ENCODE measurements at places on chromosomes 5 and 9.

GRCh38 chr5:140245341-140245740 is 57.6 kb downstream of the PFDN1 start:
- no peak for DNase-seq

GRCh38 chr9:32928912-32929311 is 72.5 kb downstream of the APTX start:
- no peak for DNase-seq

DNA sequence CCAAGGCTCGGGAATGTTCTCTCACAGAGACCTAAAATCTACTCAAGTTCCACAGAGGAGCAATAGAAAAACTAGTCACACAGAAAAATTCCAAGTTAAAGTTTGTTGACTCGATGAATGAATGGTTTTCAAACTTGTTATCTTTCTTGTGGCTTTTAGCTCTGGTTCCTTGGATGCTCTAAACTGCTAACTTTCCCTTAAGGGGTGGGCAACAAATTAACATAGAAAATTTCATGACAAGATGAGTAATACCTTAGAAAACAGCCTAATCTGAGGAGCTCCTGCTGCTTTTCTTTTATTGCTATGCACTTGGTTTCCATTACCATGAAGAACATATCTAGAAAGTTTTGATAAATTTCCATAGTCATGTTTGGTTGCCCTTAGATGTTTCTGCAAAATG is 100.2 kb upstream of the CCDC112 start:
- DNase-seq = no peak

DNA sequence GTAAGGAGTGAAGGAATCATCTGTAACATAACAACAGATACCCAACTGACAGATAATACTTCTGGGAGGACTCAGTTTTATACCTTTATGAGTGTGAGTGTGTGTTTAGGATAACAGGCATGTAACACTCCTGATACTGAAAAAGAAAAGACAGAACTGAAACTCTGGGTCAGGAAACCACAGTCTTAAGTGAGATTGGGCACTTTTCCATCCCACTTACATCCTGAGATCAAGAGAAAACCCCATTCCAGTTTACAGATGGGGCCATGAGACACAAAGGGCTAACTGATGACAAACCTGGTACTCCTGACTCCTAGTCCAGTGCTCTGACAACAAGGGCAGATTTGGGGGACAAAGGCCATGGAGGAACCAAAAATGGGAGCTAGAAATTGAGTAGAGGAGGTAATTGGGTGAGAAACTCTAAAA is 18.0 kb downstream of the IL5 start:
- no peak for DNase-seq

- DNase-seq = no peak
Measured at GRCh38 chr9:113888336-113888735, 12.2 kb downstream of the ZNF618 start.

DNA sequence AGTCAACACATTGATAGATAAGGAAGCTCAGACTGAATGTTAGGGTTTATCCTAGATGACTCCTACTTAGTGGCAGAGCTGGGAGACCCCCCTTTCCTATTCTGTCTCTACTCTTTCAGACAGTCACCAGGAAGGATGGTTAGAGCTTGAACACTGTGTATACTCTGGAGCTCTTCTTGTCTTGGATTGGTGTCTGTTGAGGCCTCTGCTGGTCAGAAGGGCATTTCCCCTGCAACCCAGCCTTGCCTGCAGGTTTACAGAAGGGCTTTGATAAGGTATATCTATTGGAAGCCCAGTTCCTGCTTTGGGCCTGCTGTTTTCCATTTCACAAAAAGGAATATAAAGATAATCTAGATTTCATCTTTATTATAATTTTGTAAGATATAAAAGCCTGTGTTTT is 71.8 kb downstream of the KDM4C start:
- no peak for DNase-seq

DNA sequence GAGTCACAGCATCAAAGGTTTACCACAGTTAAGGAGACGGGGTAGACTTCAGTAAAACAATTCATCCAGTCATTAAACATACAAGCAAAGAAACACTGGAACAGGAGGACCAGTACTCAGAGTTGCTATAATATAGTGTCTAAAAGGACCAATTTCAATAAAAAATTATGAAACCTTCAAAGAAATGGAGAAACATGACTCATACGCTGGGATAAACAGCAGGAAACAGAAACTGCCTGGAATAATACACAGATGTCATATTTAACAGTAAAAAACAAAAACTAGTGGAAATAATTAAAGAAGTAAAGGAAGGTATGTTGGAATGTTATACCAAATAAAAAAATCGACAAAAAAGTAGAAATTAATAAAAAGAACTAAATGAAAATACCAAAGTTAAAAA is 1075.9 kb downstream of the NR2F1-AS1 start:
- DNase-seq = no peak

GRCh38 chr9:2928411-2928810 is 84.5 kb upstream of the PUM3 start:
- no peak for DNase-seq

GRCh38 chr9:136051453-136051836 is 43.6 kb downstream of the NACC2 start:
- DNase-seq = no peak

DNA sequence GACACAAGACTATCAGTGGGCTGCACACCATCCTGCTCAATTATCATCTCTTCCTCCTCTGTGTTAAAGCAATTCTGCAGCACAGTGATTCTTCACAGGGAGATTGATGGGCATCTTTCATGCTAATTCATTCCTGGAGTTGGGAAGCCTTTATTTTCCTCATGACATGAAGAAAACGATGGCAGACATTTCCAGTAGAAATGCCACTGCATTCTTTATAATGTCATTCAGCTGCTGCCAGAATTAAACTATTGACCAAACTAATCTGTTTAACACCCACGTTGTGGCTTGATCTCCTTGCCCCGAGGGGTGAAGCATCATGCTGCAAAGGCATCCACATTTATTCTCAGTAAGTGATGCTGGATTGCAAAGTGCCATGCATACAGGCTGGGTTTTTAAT is 273.0 kb downstream of the SPOCK1 start:
- no peak for DNase-seq

GRCh38 chr9:3775968-3776367 is 250.2 kb upstream of the RFX3 start:
- DNase-seq = no peak

DNA sequence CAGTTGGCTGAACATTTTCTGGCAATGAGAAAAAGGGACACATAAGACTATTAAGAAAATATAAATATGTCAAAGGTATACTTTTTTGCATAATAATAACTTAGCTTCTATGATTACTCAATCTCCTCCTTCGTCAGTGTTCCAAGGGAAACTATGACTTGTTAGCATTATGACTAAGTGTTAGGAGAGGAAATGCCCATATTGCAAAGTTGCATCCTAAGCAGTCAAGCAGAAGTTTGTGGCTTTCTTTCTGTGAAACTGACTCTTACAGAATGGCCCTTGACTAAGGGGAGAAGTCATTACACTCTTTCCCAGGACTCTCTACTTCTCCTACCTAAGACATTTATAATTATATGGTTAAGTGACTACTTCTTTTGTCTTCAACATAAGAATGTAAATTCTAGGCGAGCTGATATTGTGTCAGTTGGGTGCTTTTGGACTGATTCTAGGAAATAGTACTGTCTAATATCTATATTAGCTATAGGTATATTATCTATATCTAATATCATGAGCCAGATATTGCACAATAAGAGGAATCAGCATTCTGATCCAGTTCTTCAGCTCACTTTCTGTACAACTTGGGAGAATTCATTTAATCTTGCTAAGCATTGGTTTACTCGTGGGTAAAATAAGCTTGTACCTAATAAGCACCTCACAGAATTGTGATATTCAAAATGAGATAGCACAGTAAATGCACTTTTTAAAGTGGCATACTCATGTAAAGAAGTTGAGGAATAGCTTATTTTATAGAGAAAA is 16.4 kb upstream of the SPINK6 start:
- no peak for DNase-seq

GRCh38 chr9:127035423-127035822 is 87.0 kb downstream of the ANGPTL2 start:
- DNase-seq = no peak

DNA sequence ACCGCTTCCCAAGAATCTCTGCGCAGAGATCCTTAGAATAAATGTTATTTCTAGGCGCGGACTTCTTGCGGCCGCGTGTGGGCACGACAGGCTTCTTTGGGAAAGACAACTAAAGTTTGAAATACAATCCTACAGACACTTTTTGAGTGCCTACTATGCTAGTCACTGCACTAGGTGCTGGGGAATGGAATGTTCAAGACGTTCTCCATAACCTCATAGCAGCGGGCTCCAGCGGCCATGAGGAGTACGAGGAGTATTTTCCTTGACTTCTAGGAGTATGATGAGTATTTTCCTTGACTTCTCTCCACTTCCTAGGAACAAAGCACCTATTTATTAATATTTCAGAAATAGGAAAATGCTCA is 636 bp upstream of the PWWP2A start:
- no peak for DNase-seq

DNA sequence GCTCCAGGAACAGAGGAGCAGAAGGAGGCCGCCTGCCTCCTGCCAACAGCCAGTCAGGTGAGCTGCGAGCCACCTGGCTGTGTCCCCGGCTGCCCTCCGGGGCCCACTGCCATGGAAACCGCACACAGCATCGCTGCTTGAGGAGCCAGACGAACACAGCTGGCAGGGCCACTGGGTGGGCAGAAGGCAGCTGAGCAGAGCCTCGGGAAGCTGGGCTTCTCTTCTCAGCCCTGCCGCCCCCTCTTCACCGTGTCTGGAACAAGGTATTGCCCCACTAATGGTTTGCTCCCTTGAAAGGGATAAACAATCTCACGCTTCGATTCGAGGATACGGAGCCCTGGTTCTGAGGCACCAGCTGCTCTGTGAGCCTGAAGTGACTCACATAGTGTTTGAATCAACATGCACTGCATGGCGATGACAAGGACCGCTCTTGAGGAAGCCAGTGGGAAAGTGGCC is 63.7 kb upstream of the RUFY1 start:
- no peak for DNase-seq

DNA sequence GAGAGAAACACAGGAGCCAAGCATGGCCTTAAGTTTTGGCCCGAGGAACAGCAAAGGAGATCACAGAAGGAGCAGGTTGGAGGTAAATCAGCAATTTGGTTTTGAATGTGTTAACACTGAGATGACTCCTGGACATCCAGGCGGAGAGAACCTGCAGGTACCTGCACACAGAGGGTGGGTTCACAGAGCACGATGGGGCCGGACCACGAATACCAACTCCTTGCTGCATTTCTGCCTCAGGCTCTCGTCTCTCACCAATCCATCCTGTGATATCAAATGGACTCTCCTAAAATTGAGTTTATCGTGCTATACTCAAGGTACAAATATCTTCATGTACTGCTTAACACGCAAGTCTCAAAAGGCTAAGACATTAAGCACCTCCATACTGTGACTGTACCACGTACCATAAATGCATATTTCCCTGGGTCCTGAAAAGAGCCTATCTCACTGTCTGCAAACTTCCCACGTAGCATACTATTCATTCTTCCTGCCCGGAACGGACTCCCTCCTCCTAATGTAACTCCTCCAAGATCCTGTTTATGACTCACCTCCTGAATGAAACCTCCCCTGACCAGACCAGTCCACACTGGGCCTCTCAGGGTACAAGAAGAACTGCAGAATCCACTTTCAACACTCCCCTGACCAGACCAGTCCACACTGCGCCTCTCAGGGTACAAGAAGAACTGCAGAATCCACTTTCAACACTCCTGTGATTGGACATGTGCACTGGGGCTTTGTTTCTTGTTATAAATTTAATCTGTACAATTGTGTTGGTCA is 380.8 kb upstream of the RFX3 start:
- DNase-seq = no peak

- DNase-seq = no peak
Measured at GRCh38 chr5:139711906-139712224, 63.7 kb downstream of the CXXC5 start.

DNA sequence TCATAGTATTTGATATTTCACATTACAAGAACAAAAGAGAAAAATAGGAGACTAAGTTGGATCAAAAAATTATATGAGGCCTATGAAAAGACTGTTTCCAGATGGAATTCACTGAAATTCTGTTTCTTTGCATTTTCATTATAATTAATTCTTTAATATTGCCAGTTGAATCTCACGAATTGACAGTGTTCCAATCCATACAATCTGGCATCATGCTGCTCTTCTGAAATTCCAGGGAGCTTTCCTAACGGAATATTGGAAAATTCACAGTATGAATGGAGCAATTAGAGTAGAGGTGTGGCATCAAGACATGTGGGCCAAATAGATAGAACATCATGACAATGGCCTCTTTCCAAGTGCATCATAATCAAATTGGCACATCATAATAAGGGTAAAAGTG is 1178.9 kb upstream of the WWC1 start:
- no peak for DNase-seq

DNA sequence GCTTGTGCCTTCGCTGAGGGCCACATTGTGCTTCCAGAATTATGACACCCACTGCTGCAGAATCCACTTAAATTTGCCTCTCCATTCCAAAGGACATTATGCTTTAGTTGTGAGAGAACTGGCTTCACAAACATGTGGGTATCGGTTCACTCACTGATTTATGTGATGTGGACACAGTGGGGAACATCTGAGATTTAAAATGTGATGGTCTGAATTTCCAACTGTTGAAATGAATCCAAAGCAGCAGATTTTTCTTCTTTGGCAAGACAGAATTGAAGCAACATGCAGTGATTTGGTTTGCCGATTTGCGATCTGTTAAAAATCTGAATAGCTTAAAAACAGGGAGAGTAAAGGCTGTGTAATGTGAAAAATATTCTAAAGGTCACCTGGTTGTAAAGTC is 20.3 kb downstream of the PCSK5 start:
- no peak for DNase-seq

DNA sequence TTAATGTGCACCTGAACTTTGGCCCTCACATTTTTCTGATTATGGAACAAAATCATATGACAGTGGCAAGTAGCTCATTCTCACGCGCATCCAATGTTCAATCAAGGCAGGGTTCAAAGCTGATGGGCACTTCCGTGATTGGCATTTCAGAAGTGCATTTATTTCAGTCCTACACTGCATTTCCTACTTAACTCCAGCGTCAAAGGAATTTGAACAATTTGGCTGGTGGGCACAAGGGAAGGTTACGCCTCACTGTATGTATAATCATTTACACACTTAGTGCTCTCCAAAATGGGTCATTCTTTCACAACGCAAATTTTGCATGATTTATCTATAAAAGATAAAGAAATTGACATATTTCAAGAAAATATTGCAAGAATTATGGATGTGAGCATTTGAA is 167.9 kb upstream of the VLDLR start:
- no peak for DNase-seq

GRCh38 chr5:21681911-21682310 is 1171.2 kb downstream of the CDH12 start:
- no peak for DNase-seq

- DNase-seq = no peak
Measured at GRCh38 chr9:119368179-119368578, 1.1 kb downstream of the BRINP1 start.

DNA sequence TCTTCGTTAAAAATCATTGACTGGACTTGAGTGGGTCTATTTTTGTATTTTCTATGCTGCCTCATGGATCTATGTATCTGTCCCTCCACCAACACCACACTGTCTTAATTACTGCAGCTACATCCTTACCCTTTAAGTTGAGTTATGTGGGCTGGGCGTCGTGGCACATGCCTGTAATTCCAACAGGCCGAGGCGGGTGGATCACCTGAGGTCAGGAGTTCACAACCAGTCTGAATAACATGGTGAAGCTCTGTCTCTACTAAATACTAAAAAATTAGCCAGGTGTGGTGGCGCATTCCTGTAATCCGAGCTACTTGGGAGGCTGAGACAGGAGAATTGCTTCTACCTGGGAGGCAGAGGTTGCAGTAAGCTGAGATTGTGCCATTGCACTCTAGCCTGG is 48.2 kb downstream of the XRCC4 start:
- no peak for DNase-seq

Data from NCI-H1930 (cell line).